ENCODE measurements at places on chromosomes 3 and 15.

GRCh38 chr3:39185959-39186691 lies 6.3 kb downstream of the XIRP1 start:
- DNase-seq = no peak

DNA sequence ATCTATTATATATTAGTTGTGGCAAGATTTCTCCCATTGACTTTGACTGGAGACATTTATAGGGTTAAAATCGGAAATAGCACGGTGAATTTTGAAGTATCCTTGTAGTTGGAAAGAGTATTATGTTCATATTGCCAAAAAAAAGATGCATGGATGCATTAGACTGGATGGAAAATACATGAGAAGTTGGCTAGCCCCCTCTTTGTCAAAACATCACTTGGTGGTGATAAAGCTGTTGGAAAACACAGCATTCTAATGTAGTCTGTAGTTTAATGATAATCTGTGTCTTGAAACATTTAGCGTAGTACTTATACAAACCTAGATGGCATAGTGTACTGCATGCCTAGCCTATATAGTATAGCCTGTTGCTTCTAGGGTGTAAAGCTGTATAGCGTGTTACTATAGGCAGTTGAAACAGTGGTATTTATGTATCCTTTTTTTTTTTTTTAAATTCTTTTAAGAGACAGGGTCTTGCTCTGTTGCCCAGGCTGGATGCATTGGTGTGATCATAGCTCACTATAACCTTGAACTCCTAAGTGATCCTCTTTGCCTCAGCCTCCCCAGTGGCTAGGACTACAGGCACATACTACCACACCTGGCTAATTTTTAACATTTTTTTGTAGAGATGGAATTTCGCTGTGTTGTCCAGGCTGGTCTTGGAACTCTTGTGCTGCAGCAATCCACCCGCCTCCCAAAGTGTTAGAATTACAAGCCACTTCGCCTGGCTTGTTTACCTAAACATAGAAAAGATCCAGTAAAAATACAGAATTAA lies 21.8 kb downstream of the CTNNB1 start:
- DNase-seq = no peak

DNA sequence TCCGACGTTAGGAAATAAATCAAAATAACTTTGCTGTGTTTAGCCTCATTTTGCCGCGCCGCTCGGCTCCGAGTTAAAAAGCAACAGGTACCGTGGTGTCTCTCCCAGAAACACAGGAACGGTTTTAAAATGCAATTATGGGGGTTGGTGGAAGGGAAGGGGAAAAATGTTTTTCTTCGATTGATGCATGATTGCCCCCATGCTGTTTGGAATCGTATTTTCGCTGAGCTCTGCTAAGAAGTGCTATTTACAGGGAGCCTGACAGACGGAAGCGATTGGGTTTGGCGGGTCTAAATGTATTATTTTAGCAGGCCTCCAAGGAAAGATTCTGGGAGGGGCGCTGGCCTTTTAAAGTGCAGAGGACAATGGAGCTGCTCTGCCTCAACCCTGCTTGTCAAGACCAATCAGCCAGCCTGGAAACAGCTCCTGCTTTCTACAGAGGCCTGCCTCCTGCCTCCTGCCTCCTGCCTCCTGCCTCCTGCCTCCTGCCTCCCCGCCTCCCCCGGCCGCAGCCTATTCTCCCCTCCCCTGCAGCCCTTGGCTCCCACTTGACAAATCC lies 156.7 kb upstream of the TLE3 start:
- DNase-seq = no peak

GRCh38 chr3:70308760-70309159 lies 3.7 kb downstream of the MDFIC2 start:
- DNase-seq = peak; percentile 72

GRCh38 chr15:65209701-65210643 lies 1.3 kb downstream of the CILP start:
- no peak for DNase-seq

DNA sequence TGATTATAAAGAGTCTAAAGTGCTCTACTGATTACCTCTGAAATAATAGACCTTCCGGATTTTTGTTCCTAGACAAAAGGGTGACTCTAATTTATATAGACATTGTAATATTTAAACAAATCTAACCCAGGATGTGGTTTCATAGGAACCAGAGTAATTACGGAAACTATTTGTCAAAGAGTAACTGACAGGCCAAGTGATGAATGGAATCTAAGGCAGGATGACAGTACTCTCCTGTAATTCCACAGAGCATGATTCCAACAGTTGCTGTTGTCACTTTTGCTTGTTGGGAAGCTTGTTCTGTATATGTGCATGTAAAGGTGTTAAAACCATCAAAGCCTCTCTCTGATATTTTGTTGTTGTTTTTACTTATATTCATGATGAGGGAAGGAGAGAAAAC lies 1141.0 kb downstream of the IGSF11 start:
- DNase-seq = no peak

DNA sequence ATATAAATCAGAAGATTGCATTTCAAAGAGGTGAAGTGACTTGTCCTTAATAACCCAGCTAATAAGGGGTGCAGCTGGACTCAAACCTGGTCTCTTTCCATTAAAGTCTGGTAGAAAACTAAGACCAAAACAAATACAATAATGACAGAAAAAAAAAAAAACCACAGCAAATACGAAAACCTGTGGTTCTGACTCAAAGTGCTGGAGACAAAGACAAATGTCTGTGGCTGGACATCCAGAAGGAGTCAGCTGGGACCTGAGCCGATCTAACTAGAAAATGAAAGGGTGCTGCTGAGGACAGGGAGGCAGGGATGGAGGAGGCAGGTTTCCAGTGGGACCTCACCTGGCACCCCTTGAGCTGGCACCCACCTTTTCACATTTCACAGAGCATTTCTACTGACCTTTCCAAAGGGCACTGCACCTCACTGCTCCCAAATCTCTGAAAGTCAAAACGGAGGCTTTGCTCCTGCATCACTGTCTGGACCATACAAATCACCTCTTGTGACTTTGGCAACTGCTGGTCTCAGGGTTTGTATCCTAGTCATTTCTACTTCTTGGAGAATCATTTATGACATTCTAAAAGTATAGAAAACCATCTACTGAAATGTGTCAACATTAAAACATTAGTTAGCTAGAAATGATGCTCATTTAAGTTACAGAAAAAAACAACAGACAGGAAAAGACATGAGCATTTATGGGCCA lies 61.7 kb downstream of the CCNL1 start:
- no peak for DNase-seq

DNA sequence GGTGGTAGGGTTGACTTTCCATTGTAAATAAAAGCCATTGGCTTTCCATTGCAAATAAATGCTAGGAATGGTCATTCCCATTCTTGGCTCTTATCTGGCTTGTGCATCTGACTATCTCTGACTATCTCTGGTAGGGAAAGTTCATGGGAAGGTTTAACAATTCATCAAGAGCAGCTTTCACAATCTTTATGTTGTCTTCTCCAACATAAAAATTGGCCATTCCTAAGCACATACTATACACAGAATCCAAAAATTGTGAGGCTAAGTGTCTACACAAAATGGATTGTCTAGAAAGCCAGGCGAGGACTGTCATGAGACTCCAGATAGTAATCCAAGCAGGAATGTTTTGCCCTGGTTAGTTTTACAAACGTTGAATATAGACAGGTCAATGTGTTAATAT lies 54.4 kb upstream of the WNT5A start:
- no peak for DNase-seq

- no peak for DNase-seq
These were observed 51.8 kb upstream of the RFX7 start for GRCh38 chr15:56295433-56295832.

GRCh38 chr3:183387797-183388196 lies 40.6 kb downstream of the MCF2L2 start:
- no peak for DNase-seq

GRCh38 chr15:40470423-40471104 lies at the start of gene CHST14:
TSS of gene CHST14 (plus strand) at chr15:40470984. CDS start at chr15:40471214, 230 bp downstream.
- DNase-seq = peak; percentile 51

DNA sequence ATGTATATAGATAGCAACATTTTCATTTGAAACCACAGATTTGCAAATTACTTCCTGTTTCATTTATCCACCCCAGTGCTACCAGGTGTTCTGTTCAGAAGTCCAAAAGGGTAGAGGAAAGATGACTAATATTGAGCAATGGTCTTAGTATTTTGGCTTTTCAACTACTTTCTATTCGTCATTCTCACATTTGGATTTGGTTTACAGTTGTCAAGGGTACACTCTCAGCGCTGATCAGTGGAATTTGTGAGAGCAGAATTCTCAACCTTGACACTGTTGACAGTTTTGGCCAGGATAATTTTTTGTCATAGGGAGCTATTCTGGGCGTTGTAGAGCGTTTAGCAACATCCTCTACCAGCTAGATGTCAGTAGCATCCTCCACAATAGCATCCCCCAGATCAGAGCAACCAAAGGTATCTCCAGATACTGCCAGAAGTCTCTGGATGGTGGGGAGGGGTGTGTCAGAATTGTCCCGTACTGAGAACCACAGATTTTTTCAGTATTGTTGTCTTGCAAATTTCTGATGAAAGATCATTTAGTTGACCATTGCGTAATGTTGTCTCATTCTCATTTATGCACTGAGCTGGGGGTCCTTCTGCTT lies 4.2 kb downstream of the HMCES start:
- peak; percentile 62 for DNase-seq

- no peak for DNase-seq
These were observed 184.8 kb downstream of the LSAMP start for GRCh38 chr3:116260491-116260890.

DNA sequence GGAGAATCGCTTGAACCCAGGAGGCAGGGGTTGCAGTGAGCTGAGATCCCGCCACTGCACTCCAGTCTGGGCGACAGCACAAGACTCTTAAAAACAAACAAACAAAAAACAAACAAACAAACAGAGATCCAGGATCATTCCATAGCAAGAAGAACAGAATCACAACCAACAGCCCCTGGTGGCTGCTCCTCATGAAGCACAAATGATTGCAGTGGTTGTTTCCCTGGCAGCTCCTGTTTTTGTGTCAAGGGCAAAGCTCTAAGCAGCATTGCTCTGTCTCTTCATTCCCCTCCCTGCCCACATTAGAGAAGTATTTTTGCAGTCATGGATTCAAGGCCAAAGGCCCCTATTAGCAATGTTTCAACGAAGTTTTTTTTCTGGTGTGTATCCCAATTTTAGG lies 25.8 kb upstream of the BLM start:
- peak; percentile 7 for DNase-seq

GRCh38 chr3:160451602-160452001 lies 2.0 kb upstream of the TRIM59 start:
- no peak for DNase-seq
